ENCODE measurements at places on chromosomes 11 and 22.

DNA sequence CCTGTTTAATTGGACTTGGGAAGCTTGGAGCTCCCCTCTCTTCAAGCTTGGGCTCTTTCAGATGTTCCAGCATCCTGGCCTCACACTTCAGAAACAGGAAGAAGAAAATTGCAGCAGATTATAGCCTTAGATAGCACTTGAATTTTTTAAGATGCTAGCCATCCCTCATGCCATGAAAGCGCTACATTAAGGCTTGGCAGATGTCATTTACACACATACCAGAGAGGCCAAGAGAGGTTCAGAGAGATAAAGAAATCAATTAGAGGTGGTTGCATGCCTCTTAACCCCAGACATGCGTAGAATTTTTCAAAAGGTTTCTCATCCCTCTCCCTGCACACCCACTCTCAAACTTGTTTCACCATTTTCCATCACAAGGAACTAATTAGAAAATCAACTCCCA, 31.9 kb upstream of the DBX1 start:
- DNase-seq = no peak

DNA sequence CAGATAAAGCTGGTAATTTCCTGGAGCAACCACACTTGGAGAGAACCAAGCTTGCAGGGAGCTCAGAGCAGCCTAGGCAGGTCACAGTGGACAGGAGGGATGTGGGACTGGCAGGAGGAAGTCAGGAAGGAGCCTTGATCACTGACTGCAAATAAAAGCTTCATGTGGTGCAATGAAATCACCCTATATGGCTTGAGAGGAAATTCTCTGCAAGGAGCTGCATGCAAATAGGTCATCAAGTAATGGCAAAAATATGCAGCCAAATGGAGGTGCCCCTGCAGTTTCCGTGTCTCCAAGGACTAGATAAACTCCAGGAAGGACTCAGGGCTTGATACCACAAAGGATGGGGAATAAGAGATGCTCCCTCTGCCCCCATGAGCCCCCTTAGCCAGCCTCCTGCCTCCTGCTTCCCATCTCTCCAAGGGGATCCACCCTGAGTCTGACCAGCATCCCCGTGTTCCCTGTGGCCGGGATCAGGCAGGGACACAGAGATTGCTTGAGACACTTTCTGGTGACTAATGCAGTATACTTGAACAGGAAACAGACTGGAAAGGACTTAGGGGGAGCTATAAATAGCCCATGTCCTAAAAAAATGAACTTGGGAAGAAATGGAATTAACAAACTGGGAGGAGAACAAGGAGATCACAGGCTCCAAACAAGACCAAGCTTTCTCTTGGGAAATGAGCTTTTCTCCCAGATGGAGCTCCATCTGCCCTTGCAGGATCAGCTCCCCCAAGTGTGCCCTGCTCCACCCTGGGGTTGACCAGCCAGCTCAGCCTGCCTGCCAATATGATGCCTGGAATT, 23.9 kb upstream of the MICAL2 start:
- DNase-seq = peak; percentile 36

GRCh38 chr11:17658211-17658610, 61.2 kb upstream of the MYOD1 start:
- no peak for DNase-seq

GRCh38 chr11:80054582-80055165, 613.8 kb upstream of the TENM4 start:
- no peak for DNase-seq
